ENCODE measurements at places on chromosomes 6 and 20.

DNA sequence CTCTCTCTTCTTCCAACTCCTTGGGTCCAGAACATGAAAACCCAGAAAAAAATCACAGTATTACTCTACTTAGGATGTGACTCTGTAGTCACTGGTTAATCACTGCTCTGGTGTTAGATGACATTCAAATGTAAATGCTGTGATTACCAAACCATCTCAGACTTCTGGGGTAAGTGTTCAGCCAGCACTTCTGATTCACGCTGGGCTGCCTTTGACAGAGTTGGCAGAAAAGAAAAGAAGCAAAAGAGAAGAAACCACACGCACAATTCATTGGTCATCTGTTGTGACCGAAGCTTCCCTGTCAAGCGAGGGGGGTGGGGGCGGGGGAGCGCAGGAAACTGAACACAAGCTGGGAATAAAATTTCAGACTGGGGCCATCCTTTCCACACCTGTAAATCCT, 82.7 kb downstream of the PSMG4 start:
- no peak for DNase-seq

GRCh38 chr6:107594736-107595135, 104.8 kb downstream of the SOBP start:
- DNase-seq: no peak

DNA sequence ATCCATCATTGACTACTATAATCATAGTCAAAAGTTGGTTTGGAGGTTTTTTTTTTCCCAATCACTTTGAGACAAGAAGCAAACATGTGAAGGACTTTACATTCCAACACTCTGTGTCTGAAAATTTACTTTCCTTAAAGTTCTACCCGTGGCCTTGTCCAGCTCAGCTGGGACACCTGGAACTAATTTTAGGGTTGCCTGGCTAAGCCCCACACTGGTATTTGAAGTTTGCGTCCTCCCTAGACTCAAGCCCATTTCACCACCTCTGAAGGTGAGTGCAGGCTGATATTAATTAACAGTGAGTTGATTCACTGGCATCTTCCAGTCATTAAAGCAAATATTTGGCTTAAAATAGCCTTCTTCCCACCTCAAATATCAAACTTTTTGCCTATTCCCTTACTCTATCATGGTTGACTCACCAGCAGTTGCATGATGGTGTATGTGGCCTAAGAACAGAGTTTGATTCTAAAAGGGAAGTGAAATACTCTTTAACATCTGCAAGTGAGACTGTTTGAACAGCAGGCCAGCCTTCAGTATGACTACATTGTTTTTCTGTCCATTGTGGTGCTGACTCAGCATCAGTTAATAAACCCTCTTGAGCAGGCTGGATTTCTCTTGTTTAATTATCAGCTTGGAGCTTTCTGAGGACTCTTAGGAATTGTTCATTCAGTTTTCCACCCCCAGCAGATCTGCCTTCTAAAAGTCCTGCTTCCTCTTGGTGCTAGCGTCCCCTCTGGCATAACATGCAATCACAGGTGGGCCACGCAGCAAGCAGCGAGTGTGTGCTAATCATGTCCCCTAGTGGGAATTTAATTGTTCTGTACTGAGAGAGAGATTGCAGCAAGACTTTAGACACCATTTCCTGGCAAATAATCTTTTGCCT, 1.8 kb upstream of the PRDM1 start:
- DNase-seq: peak; percentile 82

DNA sequence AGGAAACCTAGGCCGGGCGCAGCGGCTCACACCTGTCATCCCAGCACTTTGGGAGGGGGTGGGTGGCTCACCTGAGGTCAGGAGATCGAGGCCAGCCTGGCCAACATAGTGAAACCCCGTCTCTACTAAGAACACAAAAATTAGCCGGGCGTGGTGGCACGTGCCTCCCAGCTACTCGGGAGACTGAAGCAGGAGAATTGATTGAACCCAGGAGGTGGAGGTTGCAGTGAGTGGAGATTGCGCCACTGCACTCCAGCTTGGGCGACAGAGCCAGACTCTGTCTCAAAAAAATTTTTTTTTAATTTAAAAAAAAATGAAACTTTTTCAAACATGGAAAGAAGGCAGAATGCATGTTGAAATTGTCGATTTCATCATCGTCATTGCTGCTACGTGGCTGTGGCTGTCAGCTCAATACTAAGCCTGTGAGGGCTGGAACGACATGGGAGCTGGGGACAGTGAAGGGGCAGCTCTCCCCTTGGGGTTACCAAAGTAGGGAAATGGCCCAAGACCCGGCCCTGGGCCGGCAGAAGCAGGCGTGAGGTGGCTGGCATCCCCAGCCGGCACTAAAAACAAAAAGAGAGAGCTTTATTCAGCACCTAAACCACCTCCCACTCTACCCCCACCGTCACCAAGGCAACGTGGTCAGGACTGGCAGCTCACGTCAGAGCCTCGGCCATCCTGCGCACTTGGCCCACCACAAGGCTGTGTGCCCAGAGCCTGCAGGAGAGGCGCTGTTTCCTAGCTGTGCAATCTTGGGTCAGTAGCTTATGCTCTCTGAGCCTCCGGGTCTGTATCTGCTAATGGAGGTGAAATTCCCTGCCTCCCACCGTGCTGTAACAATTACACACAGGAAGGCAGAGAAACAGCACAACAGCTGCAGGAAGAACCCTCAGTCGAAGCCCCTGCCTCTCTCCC, 30.8 kb downstream of the AGPAT4 start:
- no peak for DNase-seq

GRCh38 chr6:105911106-105911629, 175.0 kb upstream of the PRDM1 start:
- no peak for DNase-seq

DNA sequence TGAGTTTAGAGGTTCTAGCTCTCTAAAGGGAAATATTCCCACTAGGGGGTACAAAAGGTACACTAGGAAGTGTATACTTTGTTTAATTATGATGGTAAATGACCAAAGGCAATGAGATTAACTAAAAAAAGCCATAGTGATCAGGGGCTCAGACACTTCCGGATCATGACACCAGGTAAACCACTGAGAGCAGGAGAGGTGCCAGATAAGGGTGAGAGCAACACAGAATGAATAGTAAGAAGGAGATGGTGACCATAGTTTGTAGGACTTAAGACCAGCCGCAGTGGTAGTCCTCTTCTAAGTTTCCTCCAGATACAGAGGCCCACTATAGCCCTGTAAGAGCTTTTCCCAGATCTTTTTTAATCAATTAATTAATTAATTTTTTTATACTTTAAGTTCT, 40.8 kb downstream of the OR2J2 start:
- no peak for DNase-seq

GRCh38 chr6:168025831-168026710, 28.6 kb downstream of the KIF25 start:
- DNase-seq: no peak

DNA sequence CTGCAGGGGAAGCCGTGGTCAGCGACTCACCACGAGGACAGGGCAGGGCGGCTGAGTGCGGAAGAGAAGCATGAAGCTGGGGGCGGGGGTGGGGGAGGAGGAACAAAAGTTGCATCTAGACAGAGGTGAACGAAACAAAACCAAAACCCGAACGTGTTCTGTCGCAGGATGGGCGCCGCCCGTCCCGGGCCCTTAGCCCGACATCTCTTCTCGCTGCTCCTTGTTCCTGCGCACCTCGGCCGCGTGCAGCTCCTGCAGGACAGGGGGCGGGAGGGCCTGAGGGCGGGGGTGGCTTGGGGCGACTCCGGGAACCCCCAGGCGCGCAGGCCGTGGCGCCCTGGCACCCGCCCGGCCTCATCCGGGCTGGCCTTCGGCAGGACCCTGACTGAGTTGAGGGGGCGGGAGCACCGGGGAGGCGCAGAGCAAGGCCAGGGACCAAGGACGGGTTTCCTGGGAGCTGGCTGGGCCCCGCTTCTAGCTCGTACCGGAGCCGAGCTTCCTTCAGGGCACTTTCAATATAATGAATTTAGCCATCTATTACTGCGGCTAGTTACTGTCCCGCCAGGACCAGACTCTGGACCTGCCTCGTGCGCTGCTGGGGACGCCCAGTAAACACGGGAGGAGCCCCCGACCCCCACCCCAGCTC, 12.0 kb downstream of the STMN3 start:
- no peak for DNase-seq

GRCh38 chr6:53598265-53598907, 53.5 kb upstream of the GCLC start:
- no peak for DNase-seq
